ENCODE measurements at places on chromosomes 11 and 22. TPM values are rescaled to one million over a fixed set of nuclear protein-coding genes. Genes with fewer than 3 reads are reported as not detected.

DNA sequence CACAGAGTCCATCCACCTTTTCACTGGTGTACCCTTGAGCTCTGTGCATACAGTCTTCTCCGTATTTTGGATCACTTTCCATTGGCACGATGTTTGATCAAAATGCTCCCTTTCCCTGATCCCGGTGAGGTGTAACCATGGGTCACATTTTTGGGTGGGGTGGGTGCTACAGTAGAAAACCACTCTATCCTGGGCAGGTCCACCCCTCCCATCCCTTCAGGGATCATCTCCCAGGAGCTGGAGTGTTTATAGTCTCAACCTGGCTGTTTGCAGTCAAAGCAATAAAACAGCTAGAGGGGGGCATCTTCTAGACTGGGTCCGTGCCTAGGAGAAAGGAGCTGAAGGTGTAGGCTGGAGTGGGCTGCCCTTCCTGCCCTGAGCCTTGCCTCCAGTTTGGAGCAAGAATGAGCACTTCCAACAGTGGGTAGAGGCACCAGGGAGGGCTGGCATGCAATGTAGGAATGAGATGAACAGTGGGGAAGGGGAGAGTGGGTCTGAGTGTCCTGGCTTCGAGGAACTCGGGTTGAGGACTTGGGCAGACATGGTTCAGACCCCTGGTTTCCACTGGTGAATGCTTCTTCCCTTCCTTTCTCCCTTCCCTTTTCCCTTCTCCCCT, 38.8 kb downstream of the RNF141 start:
- H3K27ac ChIP-seq, result peak overlapping the region; percentile 17
- DNase-seq, result no peak
- no peak overlapping the region for H3K4me3 ChIP-seq
- H3K4me1 ChIP-seq, result no peaks in the 10 kb centered on the region
- no peaks in the 10 kb centered on the region for H3K36me3 ChIP-seq

- no peaks in the 10 kb centered on the region for H3K4me1 ChIP-seq
- H3K27me3 ChIP-seq, result no peaks in the 10 kb centered on the region
- no peak overlapping the region for H3K27ac ChIP-seq
- DNase-seq, result no peak
- no peaks in the 10 kb centered on the region for H3K36me3 ChIP-seq
Measured at GRCh38 chr11:89267660-89268302, 90.1 kb downstream of the TYR start.

DNA sequence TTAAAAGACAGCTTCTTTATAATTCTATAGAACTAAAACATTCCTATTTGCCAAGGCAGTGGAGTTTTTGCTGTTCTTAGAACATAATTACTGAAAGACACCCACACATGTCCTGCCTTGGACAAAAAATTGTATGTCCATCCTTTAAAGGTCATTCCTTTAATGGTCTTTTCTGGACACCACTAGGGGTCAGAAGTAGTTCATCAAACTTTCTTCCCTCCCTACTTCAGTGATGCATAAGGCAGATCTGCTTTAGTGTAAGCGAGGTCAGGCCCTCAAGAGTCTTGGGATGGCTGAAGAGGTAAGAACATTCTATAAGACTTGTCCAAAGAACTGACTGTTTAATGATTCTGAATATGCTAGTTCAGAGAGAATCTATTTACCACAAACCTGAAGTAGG, 4.3 kb upstream of the OR51V1 start:
- H3K27ac ChIP-seq, result no peak overlapping the region
- no peak overlapping the region for H3K4me3 ChIP-seq
- H3K4me1 ChIP-seq, result no peaks in the 10 kb centered on the region
- H3K27me3 ChIP-seq, result peaks cover 9% of the 10 kb centered on the region
- no peaks in the 10 kb centered on the region for H3K36me3 ChIP-seq

- no peak for DNase-seq
- H3K4me3 ChIP-seq, result no peak overlapping the region
- no peaks in the 10 kb centered on the region for H3K4me1 ChIP-seq
- H3K27me3 ChIP-seq, result no peaks in the 10 kb centered on the region
- no peak overlapping the region for H3K27ac ChIP-seq
- peaks cover 20% of the 10 kb centered on the region for H3K36me3 ChIP-seq
Measured at GRCh38 chr11:130871616-130872015, 44.7 kb downstream of the SNX19 start.

Gene LZTR1
- total RNA-seq, result 32.5 TPM

Gene SMDT1
- 7.2 TPM for total RNA-seq

Gene SEPTIN5
- total RNA-seq, result 3.5 TPM

Gene A4GALT
- total RNA-seq, result 2.3 TPM

Gene CSF2RB
- total RNA-seq, result 3.0 TPM

All from liver (tissue), 10 donors.